NCI-H226 (cell line): ENCODE measurements at places on chromosomes 3 and 15.
A peak's percentile ranks its signal among the peaks of the same experiment; 100 is the strongest.

- DNase-seq, result no peak
Measured at GRCh38 chr3:148532774-148533173, 164.9 kb upstream of the AGTR1 start.

DNA sequence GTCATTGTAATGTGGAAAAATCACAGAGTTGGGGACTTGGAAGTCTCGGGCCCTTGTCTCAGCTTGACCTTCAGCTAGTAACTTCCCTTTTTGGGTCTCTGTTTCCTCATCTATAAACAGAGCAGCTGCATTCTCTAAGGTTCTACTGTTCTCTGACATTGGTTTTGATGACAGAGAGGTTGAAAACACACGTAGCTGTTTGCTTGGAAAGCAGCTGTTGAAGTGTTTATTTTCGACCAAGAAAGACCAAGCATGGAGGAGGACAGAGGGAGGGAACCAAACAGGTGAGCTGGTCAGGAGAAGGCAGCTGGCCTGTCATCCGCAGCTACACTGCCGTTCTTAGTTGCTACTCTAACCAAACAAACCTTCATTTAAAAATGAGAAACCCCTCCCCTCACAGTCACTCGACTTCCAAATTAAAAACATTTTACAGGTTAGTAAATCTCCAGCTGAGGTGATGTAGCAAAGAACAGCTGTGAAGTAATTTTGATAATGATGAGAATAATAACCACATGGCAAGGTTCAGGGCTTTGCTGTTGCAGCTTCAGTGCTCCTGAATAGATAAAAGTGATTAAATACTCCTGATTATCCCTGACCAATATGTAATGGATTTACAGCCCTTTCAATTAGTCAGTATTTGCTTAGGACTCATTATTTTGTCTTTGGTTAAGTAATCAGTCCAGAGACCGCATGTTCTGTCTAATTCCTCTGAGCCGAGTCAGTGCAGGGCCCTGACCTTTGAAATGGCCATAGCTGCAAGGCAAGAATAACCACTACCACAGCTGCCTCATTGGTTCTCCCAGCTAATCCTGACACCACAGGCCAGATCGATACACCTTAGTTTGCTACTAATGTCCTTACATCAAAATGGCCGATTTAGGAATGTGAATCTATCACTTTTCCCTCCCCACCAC is 65.3 kb downstream of the MEIS2 start:
- no peak for DNase-seq

DNA sequence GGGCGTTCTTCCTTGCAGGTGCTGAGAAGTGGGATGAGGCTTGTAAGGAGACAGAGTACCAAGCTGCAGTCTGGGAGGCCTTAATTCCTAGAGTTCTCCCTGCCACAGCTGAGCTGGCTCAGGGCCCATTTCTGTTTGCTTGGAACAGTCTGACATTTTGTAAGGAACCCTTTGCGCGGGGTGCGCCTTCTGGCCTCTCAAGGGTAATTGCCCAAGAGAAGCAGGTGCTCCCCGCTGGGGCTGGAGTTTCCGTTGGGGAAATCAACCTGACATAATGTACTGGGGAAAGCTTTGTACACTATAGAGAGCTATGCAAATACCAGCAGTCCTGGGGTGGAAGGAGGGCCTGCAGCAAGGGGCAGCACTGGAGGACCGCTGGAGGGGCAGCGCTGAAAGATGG is 83.6 kb downstream of the HMG20A start:
- DNase-seq, result no peak

- no peak for DNase-seq
Measured at GRCh38 chr3:62371720-62372591, 1.4 kb downstream of the FEZF2 start.

- no peak for DNase-seq
Measured at GRCh38 chr15:94670438-94671034, 439.2 kb downstream of the MCTP2 start.

- DNase-seq, result no peak
Measured at GRCh38 chr15:79593119-79593869, 161.2 kb downstream of the MINAR1 start.

DNA sequence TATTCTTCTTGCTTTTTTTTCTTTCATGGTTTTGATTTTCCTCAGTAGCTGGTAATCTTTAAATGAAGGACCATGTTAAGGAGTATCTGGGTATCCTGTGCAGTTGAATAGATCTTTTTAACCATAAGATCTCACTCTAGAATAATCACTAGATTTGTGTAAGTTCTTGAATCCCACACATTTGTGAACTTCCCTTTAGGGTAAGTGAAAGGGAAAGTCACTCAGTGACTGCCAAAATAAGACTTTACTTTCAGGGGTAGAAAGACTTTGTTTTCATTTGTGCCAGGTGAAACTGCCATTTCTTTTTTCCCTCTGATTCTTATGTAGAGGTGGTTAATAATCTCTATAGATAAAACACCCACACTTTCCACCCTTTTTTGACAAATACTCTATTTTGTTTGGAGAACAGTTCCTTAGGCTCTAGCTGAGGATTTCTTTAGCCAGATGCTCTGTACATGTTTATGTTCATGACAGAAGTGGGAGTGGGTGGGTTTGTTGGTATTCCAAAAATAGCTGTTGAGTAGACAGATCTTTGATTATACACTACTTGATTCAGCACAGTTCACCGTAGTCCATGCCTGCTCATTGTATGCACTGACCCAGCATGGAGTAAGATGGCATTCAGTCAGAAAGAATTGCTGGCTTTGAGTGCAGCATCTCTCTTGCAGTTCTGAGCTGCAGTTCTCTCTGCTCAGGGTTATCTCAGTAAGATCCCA is 28.5 kb downstream of the LRRC49 start:
- DNase-seq, result no peak

DNA sequence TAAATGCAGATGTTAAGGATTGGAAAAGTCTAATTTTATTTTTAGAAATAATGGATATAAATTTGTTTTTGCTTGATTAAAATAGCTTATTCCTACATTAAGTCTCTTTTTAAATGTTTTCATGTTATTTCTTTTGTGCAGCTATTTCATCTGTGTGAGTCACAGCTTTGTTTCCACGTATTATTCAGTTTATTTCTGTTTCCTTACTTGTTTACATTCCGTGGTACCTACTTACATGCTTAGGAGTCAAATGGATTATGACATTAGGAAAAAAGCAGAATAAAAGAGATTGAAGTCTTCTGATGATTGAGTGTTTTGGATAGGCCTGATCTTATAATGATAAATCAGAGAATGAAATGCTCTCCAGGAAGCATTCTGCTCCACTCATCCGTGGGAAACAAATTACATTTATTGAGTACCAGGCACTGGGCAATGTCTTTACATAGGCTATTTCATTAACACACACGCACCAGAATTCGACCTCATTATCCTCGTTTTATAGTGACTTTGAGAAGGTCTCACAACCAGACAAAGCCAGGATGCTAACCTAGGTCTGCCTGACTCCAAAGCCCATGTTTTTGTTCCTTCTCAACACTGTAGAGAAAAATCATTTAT is 38.1 kb upstream of the RASA2 start:
- no peak for DNase-seq

- DNase-seq, result no peak
Measured at GRCh38 chr3:126530171-126531050, 6.5 kb downstream of the CHST13 start.

DNA sequence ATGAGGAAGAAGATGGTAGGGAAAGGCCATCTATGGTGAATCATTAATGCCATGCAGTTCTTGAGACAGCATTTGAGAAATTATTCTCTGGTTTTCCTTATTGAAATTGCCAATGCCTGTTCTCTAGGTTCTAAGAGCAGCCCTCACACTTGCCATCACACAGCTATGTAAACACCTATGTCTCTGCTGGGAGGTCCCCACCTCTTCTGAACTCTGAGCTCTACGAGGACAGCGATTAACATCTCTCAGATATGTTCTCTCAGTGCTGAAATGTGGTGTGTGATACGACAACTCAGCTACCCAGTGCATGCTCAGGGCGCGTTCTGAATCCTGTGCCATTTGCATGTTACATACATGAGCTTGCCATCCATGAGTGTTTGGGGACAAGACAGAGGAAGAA is 131.3 kb upstream of the CTDSPL start:
- DNase-seq, result no peak

- no peak for DNase-seq
Measured at GRCh38 chr15:87213626-87214025, 1042.9 kb downstream of the NTRK3 start.

DNA sequence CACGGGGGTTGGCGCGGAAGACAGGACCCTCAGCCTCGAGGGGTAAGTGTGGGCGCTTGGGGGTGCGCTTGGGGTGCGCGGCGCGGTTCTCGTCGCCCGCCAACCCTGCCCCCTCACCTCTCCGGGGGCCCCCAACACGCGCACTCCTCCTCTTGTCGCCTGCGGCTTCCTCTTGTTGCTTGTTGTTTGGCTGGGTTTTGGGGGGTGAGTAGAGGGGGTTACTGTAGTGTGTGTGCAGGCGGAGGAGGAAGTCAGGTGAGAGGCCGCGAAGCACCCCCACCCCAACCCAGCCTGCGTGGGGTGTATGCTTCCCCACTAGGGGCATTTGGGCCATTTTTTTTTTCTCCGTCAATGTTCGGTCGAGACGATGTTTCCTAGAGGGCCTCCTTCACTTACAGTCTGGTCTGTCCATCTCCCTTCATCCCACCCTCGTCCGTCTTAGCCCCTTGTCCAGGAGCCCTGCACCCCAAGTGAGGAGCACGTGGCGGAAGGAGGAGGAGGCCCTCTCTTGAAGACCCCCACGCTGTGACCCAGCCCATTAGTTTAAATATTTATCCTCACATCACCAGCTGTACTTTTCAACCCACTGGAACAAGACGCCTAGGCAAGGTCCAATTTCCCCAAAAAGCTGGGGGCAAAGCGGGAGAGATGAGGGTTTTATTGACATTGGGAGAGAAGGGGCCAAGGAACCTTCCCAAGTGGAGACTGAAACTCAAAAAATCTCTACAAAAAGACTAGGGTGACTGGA is 20.4 kb upstream of the SATB1 start:
- no peak for DNase-seq

DNA sequence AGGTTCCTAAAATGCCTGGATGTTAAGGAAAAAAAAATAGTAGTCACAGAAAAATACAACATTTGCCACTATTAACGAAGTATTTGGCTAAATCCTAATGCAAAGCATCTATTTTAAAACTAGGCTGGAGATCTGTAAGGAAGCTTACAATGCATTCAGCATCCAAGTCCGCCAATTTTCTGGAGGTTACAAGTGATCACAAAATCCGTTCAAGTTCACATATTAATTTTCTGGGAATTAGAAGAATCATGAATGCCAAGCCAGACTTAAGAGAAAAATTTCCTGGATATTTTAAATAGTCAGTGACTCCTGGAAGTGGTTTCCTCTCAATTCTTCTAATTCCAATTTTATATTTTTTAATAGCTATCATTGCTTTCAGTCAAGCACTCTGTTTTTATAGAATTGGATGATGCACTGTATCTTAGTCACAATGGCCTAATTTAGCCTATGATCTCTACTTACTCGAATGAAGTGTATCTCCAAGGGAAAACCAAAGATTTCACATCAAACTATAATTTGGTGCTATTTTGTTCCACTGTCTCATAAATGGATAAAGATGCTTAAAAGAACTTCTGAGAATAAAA is 60.4 kb downstream of the P3H2 start:
- DNase-seq, result no peak

DNA sequence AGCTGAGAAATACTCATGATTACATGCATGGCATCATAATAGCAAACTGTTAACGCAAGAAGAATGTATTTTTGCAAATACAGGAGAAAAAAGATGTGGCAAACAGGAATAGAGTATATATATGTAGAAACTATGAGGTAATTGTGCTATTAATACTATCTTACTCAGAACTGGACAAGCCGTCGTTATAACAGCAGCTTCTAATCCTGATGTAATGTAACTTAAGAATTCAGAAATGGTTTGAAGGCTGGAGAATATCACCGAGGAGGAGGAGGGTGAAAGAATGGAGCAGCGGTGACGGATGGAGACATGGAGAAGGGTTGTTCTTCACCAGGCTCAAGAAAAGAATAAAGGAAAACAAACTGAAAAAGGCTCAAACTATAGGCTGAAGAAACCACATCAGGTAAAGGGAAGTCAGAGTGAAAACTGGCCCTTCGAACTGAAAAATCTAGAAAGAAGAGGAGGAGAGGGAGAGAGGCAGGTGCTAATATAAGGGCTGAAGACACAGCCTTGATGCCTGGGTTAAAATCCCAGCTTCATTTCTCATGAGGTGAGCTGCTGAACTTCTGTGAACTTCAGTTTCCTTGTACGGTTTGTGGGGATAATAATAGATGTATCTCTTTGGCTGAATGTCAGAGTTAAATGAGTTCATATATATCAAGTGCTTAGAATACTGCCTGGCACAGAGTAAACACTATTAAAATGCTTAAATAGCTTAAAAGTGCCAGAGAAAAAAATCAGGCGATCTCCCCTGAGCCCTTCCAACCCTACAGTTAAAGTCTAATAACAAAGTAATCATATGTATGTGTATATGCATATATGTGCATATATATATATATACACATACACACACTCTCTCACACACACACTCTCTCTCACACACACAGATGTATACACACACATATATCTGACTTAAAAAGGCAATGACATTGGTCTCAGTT is 43.9 kb downstream of the GOLIM4 start:
- no peak for DNase-seq

DNA sequence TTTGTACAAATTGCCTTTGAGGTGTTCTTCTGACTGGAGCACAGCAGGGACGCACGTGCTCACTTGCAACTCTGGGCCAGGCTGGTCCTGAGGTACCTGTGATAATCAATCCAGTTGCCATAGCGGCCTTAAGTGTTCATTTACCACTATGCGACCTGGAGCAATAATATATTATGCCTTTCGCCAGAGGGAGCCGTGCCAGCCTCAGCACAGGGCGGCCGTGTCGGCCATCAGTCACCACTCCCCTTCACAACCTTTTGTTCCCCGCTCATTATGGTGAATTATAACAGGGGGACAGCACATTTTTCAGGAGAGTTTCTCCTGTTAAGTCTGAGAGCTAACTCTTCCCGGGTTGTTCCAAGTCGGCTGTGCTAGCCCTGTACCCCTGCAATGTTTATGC is 289.7 kb downstream of the RORA start:
- no peak for DNase-seq

GRCh38 chr3:143188881-143189280 is 69.3 kb downstream of the CHST2 start:
- no peak for DNase-seq

- no peak for DNase-seq
Measured at GRCh38 chr3:188169830-188170455, 16.0 kb downstream of the LPP start.

GRCh38 chr15:68383161-68384074 is 48.5 kb downstream of the ITGA11 start:
- DNase-seq, result peak; percentile 53

GRCh38 chr3:42678447-42678846 is 6.9 kb upstream of the KLHL40 start:
- no peak for DNase-seq

GRCh38 chr15:74844319-74845207 is 1.6 kb upstream of the ULK3 start:
- no peak for DNase-seq
